ENCODE measurements at places on chromosomes 5 and 9.

GRCh38 chr9:115746496-115746895, 407.1 kb upstream of the PAPPA start:
- H3K27ac ChIP-seq, result no peak overlapping the region
- no peaks in the 10 kb centered on the region for H3K27me3 ChIP-seq
- H3K4me3 ChIP-seq, result no peak overlapping the region
- H3K36me3 ChIP-seq, result no peaks in the 10 kb centered on the region
- no peak for DNase-seq
- H3K4me1 ChIP-seq, result no peaks in the 10 kb centered on the region

GRCh38 chr5:86112249-86112648, 505.5 kb upstream of the COX7C start:
- H3K4me3 ChIP-seq, result no peak overlapping the region
- H3K27me3 ChIP-seq, result no peaks in the 10 kb centered on the region
- no peaks in the 10 kb centered on the region for H3K4me1 ChIP-seq
- no peak overlapping the region for H3K27ac ChIP-seq
- no peak for DNase-seq
- no peaks in the 10 kb centered on the region for H3K36me3 ChIP-seq

DNA sequence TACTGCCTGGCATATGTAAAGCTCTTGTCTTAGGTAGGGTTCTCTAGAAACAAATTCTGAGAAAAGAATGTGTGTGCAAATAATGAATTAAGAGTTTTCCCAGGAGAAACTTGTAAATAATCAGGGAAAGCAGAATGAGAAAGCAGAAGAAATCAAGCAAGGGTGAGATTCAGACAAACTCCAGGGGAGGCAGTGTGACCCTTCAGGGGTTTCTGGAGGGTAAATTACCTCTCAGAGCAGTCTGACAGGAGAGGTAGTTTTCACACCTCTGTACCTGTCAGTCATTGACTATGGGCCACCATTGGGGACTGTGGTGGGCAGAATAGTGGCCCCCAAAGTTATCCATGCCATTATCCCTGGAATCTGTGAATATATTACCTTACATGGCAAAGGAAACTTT, 124.6 kb downstream of the KCTD16 start:
- no peak for DNase-seq
- no peaks in the 10 kb centered on the region for H3K36me3 ChIP-seq

- no peaks in the 10 kb centered on the region for H3K36me3 ChIP-seq
- no peak overlapping the region for H3K27ac ChIP-seq
- no peaks in the 10 kb centered on the region for H3K4me1 ChIP-seq
- H3K27me3 ChIP-seq, result no peaks in the 10 kb centered on the region
Measured at GRCh38 chr5:83731638-83732037, 11.0 kb upstream of the HAPLN1 start.

DNA sequence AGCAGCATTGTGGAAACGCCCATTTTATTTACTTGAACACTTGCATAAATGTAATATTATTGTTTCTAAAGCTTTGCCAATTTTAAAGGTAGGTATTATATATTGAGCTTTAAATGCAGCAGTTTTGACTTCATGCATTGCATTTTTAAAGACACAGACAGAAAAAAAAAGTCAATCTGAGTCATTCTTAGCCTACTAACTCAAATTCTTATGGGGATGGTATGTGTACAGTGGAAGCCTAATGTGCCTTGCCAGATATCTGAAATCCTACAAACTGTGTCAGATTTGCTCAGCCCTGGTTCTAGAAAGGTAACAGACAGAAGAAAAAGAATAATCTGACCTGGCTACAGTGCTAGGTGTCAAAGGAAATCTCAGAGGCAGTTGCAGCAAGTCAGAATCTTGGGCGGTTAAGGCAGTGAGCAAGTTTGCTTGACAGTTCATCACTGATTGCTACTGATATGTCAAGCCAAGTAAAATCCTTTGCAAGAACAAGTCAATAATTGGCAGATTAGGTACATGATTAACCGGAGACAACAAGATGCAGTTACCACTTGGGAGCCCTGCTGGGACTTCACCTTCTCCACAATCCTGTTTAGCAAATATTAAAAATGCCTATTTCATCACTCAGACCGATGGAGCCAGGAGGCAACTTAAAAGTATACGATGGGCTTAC, 224.8 kb upstream of the WWC1 start:
- no peaks in the 10 kb centered on the region for H3K27me3 ChIP-seq
- no peak overlapping the region for H3K27ac ChIP-seq
- H3K4me1 ChIP-seq, result no peaks in the 10 kb centered on the region
- no peaks in the 10 kb centered on the region for H3K36me3 ChIP-seq
- no peak overlapping the region for H3K4me3 ChIP-seq

GRCh38 chr5:2156358-2157059, 273.8 kb upstream of the IRX4 start:
- H3K4me1 ChIP-seq, result no peaks in the 10 kb centered on the region
- H3K36me3 ChIP-seq, result no peaks in the 10 kb centered on the region
- no peaks in the 10 kb centered on the region for H3K27me3 ChIP-seq
- H3K4me3 ChIP-seq, result no peak overlapping the region

- H3K4me1 ChIP-seq, result no peaks in the 10 kb centered on the region
- H3K27me3 ChIP-seq, result no peaks in the 10 kb centered on the region
- no peak overlapping the region for H3K4me3 ChIP-seq
Measured at GRCh38 chr9:104808035-104808614, 44.2 kb downstream of the NIPSNAP3B start.

DNA sequence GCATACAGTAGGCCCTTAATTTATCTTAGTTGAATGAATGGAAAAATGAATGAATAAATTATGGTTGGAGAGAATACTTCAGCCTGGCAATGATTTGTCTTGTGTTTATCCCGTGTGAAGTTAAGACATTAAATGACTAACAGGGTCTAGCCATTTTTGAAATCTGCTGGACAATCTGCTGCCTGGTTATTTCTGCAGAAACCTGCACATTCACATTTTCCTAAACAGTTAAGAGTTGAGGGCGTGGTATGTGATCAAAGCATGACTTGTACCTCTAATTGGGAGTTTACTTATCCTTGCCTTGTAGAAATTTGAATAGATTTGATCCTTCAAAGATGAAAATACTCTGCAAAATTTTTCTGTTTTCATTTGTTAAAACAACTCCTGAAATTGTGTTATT, 34.6 kb upstream of the NDFIP1 start:
- DNase-seq, result no peak
- no peaks in the 10 kb centered on the region for H3K4me1 ChIP-seq
- no peak overlapping the region for H3K4me3 ChIP-seq
- H3K27ac ChIP-seq, result no peak overlapping the region
- H3K36me3 ChIP-seq, result no peaks in the 10 kb centered on the region
- no peaks in the 10 kb centered on the region for H3K27me3 ChIP-seq

- H3K27me3 ChIP-seq, result no peaks in the 10 kb centered on the region
- H3K36me3 ChIP-seq, result no peaks in the 10 kb centered on the region
- no peak overlapping the region for H3K27ac ChIP-seq
- H3K4me3 ChIP-seq, result no peak overlapping the region
- H3K4me1 ChIP-seq, result no peaks in the 10 kb centered on the region
Measured at GRCh38 chr9:98516897-98517503, 191.7 kb downstream of the GABBR2 start.

DNA sequence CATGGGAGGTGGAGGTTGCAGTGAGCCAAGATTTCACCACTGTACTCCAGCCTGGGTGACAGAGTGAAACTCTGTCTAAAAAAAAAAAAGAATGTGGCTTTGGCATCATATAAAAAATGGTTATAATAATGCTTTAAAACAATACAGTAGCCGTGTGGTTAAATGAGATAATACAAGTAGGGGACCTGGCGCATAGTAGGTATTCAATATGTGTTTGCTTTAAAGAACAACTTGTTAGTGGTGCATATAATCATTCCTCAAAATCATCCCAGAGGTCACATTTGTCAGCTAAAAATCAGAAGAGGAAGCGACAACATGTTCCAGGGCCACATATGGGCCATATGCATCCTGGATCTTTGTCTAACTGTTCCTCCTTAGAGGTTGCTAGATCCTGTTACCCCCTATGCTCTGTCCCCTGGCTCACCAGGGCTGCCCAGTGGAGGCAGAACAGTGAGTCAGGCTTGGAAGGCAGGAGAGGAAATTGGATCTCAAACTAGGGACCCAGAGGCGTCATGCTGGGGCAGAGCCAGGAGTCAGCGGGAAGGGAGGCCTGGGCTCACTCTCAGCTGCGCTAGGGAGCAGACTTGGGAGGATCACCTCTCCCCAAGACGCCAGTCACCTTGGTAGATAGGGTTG, 27.7 kb downstream of the LHX6 start:
- no peak for DNase-seq
- no peak overlapping the region for H3K4me3 ChIP-seq
- H3K36me3 ChIP-seq, result no peaks in the 10 kb centered on the region
- H3K4me1 ChIP-seq, result no peaks in the 10 kb centered on the region
- H3K27ac ChIP-seq, result no peak overlapping the region

GRCh38 chr9:21392270-21392669, 7.1 kb upstream of the IFNA2 start:
- peaks cover 7% of the 10 kb centered on the region for H3K4me1 ChIP-seq
- peaks cover 97% of the 10 kb centered on the region for H3K27me3 ChIP-seq
- no peak for DNase-seq
- no peak overlapping the region for H3K27ac ChIP-seq

DNA sequence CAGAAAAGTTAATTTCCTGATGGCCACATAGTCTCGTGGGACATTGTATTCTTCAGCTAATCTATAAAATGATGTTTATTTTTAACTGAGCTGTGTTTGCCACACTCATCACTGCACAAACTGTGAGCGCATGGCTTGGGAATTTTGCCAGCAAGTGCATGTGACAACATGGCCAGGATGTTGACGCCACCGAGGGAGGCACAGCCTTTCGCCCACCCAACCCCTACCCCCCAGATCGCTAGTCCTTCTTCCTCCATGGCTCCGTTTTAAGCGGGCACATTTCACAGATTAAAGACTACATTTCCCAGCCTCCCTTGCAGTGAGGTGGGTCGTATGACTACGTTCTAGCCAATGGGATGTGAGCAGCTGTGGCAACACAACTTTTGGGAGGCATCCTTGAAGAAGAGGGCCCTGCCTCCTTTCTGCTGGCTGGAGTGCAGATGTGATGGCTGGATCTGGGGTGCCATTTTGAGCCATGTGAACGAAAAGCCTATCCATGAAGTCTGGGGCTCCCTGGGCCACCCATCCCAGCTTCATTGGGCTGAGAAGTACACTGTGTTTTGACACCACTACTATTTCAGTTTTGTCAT, 7.9 kb downstream of the NRARP start:
- peaks cover 36% of the 10 kb centered on the region for H3K4me1 ChIP-seq
- DNase-seq, result no peak
- H3K27me3 ChIP-seq, result peaks cover 61% of the 10 kb centered on the region
- no peak overlapping the region for H3K4me3 ChIP-seq
- H3K36me3 ChIP-seq, result no peaks in the 10 kb centered on the region

- H3K4me1 ChIP-seq, result peaks cover 5% of the 10 kb centered on the region
- H3K27me3 ChIP-seq, result no peaks in the 10 kb centered on the region
- H3K4me3 ChIP-seq, result no peak overlapping the region
- no peak for DNase-seq
Measured at GRCh38 chr5:95668728-95669127, 14.1 kb downstream of the SPATA9 start.

- H3K27me3 ChIP-seq, result no peaks in the 10 kb centered on the region
- no peak overlapping the region for H3K27ac ChIP-seq
- no peak overlapping the region for H3K4me3 ChIP-seq
- peak; percentile 61 for DNase-seq
Measured at GRCh38 chr5:32092938-32093812, 80.9 kb downstream of the GOLPH3 start.

GRCh38 chr9:73118898-73119554, 32.6 kb upstream of the ANXA1 start:
- DNase-seq, result no peak
- H3K36me3 ChIP-seq, result no peaks in the 10 kb centered on the region
- H3K4me3 ChIP-seq, result no peak overlapping the region

- no peak overlapping the region for H3K27ac ChIP-seq
- H3K36me3 ChIP-seq, result no peaks in the 10 kb centered on the region
- no peak overlapping the region for H3K4me3 ChIP-seq
- peaks cover 6% of the 10 kb centered on the region for H3K4me1 ChIP-seq
Measured at GRCh38 chr5:149325166-149325735, 20.0 kb upstream of the GRPEL2 start.

- H3K36me3 ChIP-seq, result peaks cover 81% of the 10 kb centered on the region
- H3K27ac ChIP-seq, result no peak overlapping the region
- no peaks in the 10 kb centered on the region for H3K27me3 ChIP-seq
- H3K4me3 ChIP-seq, result no peak overlapping the region
- DNase-seq, result no peak
Measured at GRCh38 chr5:662751-663435, 30.3 kb downstream of the TPPP start.

- no peak for DNase-seq
- H3K27me3 ChIP-seq, result no peaks in the 10 kb centered on the region
- no peaks in the 10 kb centered on the region for H3K4me1 ChIP-seq
- H3K36me3 ChIP-seq, result no peaks in the 10 kb centered on the region
- H3K27ac ChIP-seq, result no peak overlapping the region
- no peak overlapping the region for H3K4me3 ChIP-seq
Measured at GRCh38 chr5:92769978-92770377, 811.0 kb downstream of the NR2F1-AS1 start.

DNA sequence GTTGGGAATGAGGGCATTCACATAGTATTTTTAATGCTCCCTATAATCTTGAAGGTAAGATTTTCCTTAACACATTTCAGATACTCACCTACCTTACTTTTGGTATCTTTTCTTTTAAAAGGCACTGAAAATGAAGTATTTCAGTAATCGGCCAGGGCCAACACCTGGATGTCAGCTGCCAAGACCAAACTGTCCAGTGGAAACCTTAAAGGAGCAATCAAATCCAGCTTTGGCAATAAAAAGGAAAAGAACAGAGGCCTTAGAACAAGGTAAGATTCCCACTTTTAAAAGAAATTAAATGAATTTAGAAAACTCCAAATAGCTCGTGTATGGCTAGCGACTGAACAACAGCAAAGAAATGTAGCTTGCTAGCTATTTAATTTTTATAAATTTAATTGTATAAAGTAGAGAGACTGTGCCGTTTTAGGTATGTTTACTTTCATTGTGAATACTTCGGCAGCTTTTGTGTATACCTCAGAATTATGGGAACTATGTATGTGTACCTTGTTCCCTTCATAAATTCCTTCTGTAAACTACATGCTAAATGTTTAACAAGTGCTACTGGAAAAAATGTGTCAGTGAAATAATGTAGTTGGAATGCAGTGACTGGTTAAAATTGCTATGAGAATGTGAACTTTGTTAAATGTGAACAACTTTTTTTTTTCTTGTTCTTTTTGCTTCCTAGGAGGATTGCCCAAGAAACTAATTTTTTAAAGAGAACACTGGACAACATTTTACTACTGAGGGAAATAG, 41.9 kb downstream of the CDK7 start:
- no peak overlapping the region for H3K27ac ChIP-seq
- no peaks in the 10 kb centered on the region for H3K4me1 ChIP-seq
- no peak overlapping the region for H3K4me3 ChIP-seq
- H3K27me3 ChIP-seq, result no peaks in the 10 kb centered on the region
- no peaks in the 10 kb centered on the region for H3K36me3 ChIP-seq

DNA sequence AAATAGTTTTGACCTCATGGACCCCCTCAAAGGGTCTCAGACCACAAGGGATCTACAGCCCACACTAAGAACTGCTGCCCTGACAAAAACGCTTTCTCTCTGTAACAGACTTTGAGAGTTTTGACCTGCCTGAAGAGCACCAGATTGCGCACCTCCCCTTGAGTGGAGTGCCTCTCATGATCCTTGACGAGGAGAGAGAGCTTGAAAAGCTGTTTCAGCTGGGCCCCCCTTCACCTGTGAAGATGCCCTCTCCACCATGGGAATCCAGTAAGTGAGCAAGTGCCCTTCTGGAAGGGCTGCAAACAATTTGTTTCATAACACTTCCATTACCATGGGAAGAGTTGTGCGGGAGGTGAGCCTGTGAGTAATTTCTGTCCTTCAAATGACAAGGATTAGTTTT, 6.0 kb downstream of the PTTG1 start:
- peaks cover 18% of the 10 kb centered on the region for H3K4me1 ChIP-seq
- H3K36me3 ChIP-seq, result no peaks in the 10 kb centered on the region
- no peaks in the 10 kb centered on the region for H3K27me3 ChIP-seq
- no peak for DNase-seq
